ENCODE measurements at places on chromosomes 1 and 21. TPM values are rescaled to one million over a fixed set of nuclear protein-coding genes. Genes with fewer than 3 reads are reported as not detected.

KMO gene
- total RNA-seq: not detected

DNA sequence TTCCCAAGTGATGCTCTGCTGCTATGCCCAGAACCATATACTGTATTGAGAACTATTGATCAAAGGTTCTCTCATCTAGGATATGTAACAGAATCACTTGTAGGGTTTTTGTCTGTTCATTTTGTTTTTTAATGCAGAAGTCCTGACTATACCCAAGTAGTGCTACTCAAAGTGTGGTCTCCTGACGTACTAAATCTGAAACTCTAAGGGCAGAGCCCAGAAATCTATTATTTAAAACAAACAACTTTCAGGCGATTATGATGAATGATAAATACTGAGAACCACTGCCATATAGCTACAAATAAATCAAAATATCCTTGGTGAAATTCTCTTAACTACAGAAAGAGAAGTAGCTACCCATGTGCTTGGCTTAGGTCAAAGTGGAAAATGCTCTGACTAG lies 10.1 kb downstream of the ZZZ3 start:
- H3K27me3 ChIP-seq: no peaks in the 10 kb centered on the region
- no peak overlapping the region for H3K27ac ChIP-seq
- DNase-seq: no peak
- no peak overlapping the region for H3K4me3 ChIP-seq
- H3K36me3 ChIP-seq: no peaks in the 10 kb centered on the region

PGLYRP3 gene
- not detected for total RNA-seq

DNA sequence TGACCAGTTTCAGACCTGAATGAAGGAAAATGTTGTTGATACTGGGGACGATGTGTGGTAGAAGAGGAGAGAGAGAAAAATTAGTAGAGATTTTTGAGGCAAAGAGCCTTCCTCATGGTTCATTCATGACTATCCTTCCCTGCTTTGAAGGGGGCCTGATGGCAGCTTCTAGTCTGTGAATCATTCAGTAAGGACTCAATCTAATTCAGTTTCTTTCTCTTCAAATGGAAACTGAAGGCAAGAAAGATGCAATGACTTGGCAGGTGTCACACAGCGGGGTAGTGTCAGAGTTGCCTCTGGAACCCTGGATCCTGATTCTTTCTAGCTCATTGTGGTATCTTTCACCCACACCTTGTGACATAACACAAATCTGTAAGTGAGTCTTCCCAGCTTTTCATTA lies 14.9 kb upstream of the CD5L start:
- peaks cover 14% of the 10 kb centered on the region for H3K27me3 ChIP-seq
- no peak overlapping the region for H3K27ac ChIP-seq
- no peak for DNase-seq
- H3K4me3 ChIP-seq: no peak overlapping the region

- H3K4me3 ChIP-seq: peak overlapping the region; percentile 45
- H3K4me1 ChIP-seq: peaks cover 17% of the 10 kb centered on the region
- H3K36me3 ChIP-seq: no peaks in the 10 kb centered on the region
- H3K27ac ChIP-seq: peak overlapping the region; percentile 68
- H3K27me3 ChIP-seq: peaks cover 12% of the 10 kb centered on the region
These were observed 17.0 kb upstream of the ITLN2 start for GRCh38 chr1:160971618-160972056.

FCGR1A gene
- total RNA-seq: not detected

ADAM30 gene
- total RNA-seq: not detected

- H3K27ac ChIP-seq: no peak overlapping the region
- no peaks in the 10 kb centered on the region for H3K4me1 ChIP-seq
- no peak for DNase-seq
- H3K27me3 ChIP-seq: no peaks in the 10 kb centered on the region
These were observed 40.7 kb downstream of the XPR1 start for GRCh38 chr1:180672505-180672904.

AMY1C gene
- total RNA-seq: not detected

FCMR gene
- total RNA-seq: not detected

- DNase-seq: no peak
- peaks cover 84% of the 10 kb centered on the region for H3K27me3 ChIP-seq
- peak within 1 kb of the TSS; percentile 41 for H3K4me3 ChIP-seq
These were observed at the start of gene RUNX3 for GRCh38 chr1:24930260-24931145. TSS of gene RUNX3 (minus strand) at chr1:24930276. CDS start at chr1:24929868, 408 bp downstream.

TRIM58 gene
- 1.6 TPM for total RNA-seq

SYCP1 gene
- total RNA-seq: not detected

AGT gene
- 0.16 TPM for total RNA-seq

SMYD2 gene
- total RNA-seq: 59.3 TPM

Measured in neural crest cell (in vitro differentiated cells).